Activated CD8-positive, alpha-beta T cell treated with anti-CD3 and anti-CD28 coated beads, Interleukin-2, amount 10 ng/mL, durations not matched to agents 7 days and 5 days (primary cell): ENCODE measurements at places on chromosomes 7 and 10.
A peak's percentile ranks its signal among the peaks of the same experiment; 100 is the strongest.

DNA sequence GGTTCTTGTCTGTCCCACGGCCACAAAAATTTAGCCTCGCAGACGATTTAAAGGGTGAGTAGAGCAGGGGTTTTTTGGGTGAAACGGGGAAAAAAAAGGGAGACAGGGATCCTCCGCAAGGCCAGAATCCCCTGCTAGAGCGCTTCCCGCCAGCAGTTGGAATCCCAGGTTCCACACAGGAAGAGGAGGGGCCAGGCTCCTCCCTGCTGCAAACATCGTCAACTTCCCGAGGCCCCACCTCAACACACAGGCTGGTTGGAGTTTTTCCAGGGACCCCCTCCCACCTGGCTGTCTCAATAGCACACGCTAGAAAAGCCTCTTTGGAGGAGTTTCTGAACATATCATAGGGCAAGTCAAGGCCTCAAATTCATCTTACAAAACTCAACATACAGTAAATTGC, 112.7 kb downstream of the MTERF1 start:
- no peaks in the 10 kb centered on the region for H3K36me3 ChIP-seq
- H3K27me3 ChIP-seq, result no peaks in the 10 kb centered on the region
- DNase-seq, result no peak
- H3K4me1 ChIP-seq, result no peaks in the 10 kb centered on the region
- H3K4me3 ChIP-seq, result no peak overlapping the region

DNA sequence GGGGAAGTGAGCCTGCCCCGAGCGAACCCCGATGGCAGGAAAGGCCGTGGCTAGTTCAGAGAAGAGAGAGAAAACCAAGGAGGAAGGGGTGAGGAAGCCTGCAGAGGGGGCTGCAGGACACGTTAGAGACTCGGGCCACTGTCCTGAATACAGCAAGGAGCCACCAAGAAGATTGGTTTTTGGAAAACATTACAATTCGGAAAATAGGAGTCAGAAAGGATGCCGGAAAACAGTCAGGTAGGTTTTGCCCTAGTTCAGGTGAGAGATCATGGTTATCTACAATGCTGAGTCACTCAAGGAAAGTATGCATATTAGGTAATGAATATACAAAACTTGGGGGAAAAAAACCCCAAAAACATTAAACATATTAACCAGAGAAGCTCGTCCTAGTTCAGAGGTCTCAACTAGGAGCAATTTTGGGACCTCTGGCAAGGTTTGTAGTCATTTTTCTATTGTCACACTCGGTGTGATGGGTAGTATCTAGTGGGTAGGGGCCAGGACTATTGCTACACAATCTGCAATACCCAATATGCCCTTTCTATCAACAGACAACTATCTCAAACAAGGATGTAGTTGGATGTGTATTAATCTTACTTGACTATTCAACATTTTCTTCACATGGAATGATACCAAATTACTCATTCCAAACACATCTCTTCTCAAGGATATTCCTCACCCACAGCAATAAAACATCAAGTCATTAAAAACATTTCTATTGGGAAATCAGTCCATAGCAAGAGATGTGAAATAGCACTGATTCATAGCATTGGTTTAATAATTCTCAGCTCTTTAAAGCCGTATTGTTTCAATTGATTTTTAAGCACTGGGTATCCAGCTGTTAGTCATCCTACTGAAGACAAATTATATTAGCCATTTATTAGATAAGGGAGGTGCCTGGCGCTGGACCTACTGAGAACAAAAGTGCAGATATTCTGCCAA, 74.4 kb upstream of the RSU1 start:
- peak overlapping the region; percentile 64 for H3K27ac ChIP-seq
- DNase-seq, result peak; percentile 70
- peaks cover 2% of the 10 kb centered on the region for H3K27me3 ChIP-seq

DNA sequence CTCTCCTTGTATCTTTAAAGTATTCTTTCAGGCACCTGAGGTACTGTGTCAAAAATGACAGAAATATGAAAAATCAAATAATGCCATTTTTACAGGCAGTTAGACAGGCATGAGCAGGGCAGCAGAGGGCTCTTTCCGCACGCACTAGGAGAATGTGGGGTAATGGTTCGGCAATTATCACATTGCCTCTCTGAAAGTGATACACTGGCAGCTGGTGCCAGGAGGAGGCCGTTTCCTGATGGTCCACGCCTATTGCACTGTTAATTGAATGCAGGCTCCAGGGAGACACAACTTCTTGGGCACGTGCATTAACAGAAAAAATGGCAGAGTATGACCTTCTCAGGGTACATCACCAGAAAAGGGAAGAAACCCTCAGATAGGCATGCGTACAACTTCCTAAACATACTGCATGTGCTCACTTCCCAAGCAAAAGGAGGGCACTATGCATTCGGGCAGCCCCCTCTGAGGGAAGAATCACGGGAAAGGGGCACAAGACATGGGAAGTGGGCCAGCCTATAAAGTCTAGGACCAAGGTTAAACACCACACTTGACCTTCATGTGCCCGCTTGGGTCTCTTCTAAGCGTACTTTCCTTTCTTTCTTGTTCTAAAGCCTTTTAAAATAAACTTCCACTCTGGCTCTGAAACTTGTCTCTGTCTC, 161.7 kb downstream of the TNS3 start:
- H3K27ac ChIP-seq, result no peak overlapping the region
- no peaks in the 10 kb centered on the region for H3K27me3 ChIP-seq
- no peak for DNase-seq
- no peak overlapping the region for H3K4me3 ChIP-seq
- no peaks in the 10 kb centered on the region for H3K36me3 ChIP-seq

GRCh38 chr10:119541459-119542356, 811 bp downstream of the RGS10 start:
- peak overlapping the region; percentile 89 for H3K4me3 ChIP-seq
- peak; percentile 69 for DNase-seq
- H3K36me3 ChIP-seq, result peaks cover 28% of the 10 kb centered on the region
- peaks cover 53% of the 10 kb centered on the region for H3K4me1 ChIP-seq

GRCh38 chr10:7789390-7789789, 1.4 kb downstream of the ATP5F1C start:
- H3K36me3 ChIP-seq, result peaks cover 34% of the 10 kb centered on the region
- H3K4me1 ChIP-seq, result peaks cover 57% of the 10 kb centered on the region
- H3K27me3 ChIP-seq, result no peaks in the 10 kb centered on the region
- H3K4me3 ChIP-seq, result no peak overlapping the region
- DNase-seq, result no peak

DNA sequence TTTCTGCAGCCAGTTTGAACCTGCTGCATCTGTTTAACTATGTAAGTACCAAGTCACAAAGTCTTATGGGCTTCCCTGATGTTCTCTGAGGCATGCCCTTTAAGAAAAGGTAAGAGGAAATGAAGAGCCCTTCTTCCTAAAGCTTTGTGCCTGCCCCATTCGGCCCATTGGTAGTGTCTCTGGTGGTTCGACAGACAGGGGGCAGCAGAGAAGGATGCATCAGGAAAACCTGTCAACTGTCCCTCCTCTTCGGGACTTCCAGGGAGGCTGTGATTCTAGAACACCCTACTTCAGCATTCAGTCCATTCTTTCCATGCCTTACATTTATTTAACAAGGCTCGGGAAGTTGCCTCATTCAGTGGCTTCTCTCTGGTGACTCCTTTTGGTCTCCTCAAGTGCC, 1.9 kb upstream of the SFRP4 start:
- H3K36me3 ChIP-seq, result no peaks in the 10 kb centered on the region
- DNase-seq, result no peak
- no peak overlapping the region for H3K27ac ChIP-seq
- no peak overlapping the region for H3K4me3 ChIP-seq
- H3K4me1 ChIP-seq, result peaks cover 28% of the 10 kb centered on the region

- no peaks in the 10 kb centered on the region for H3K27me3 ChIP-seq
- H3K36me3 ChIP-seq, result no peaks in the 10 kb centered on the region
- no peaks in the 10 kb centered on the region for H3K4me1 ChIP-seq
- H3K4me3 ChIP-seq, result no peak overlapping the region
Measured at GRCh38 chr7:10205696-10206095, 768.0 kb upstream of the PHF14 start.

DNA sequence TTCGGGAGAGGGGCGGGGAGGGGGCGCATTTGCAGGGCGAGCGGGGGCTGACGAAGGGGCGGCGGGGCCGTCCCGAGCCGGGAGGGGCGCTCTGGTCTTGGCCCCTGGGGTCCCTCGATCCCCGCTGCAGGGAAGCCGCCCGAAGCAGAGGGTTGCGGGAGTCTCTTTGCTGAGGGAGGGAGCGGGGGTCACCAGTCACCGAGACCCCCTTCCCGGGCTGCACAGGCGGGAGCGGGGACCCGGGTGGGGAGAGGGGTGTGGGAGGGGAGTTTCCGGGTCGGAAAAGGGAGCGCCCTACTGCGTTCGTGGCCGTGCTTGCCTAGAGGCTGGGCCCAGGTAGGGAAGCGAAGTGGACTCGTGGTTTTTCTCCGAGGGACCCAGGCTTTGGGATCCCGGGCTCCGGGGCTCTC, 422 bp downstream of the AP1S1 start:
- no peak for DNase-seq
- H3K4me1 ChIP-seq, result peaks cover 14% of the 10 kb centered on the region
- peaks cover 17% of the 10 kb centered on the region for H3K36me3 ChIP-seq
- H3K27me3 ChIP-seq, result peaks cover 17% of the 10 kb centered on the region

DNA sequence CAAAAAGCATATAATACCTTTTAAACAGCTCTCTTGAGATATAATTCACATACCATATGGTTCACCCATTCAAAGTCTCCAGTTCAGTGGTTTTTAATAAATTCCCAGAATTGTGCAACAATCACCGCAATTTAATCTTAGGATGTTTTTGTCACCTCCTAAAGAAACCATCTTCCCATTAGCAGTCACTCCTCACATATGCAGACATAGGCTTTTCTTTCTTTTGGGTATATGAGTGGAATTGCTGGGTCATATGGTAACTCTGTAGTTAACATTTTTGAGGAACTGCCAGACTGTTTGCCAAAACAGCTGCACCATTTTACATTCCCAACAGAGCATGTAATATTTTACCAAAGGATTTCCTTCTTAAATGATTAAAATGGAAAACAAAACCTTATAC, 57.0 kb downstream of the CC2D2B start:
- peaks cover 14% of the 10 kb centered on the region for H3K4me1 ChIP-seq
- no peak overlapping the region for H3K27ac ChIP-seq
- H3K27me3 ChIP-seq, result no peaks in the 10 kb centered on the region
- peaks cover 5% of the 10 kb centered on the region for H3K36me3 ChIP-seq
- no peak for DNase-seq

- peaks cover 19% of the 10 kb centered on the region for H3K4me1 ChIP-seq
- no peak overlapping the region for H3K27ac ChIP-seq
Measured at GRCh38 chr10:88291289-88292184, 291.6 kb downstream of the RNLS start.

- H3K4me3 ChIP-seq, result peak overlapping the region; percentile 19
- H3K27me3 ChIP-seq, result peaks cover 2% of the 10 kb centered on the region
- peaks cover 22% of the 10 kb centered on the region for H3K4me1 ChIP-seq
- DNase-seq, result no peak
- no peaks in the 10 kb centered on the region for H3K36me3 ChIP-seq
Measured at GRCh38 chr10:14616955-14617730, 157.6 kb downstream of the FAM107B start.

GRCh38 chr7:47249361-47249760, 332.6 kb downstream of the TNS3 start:
- no peak overlapping the region for H3K27ac ChIP-seq
- no peak for DNase-seq
- no peaks in the 10 kb centered on the region for H3K4me1 ChIP-seq
- H3K36me3 ChIP-seq, result no peaks in the 10 kb centered on the region

GRCh38 chr10:71136036-71136721, 76.2 kb upstream of the UNC5B start:
- peaks cover 3% of the 10 kb centered on the region for H3K4me1 ChIP-seq
- H3K27me3 ChIP-seq, result peaks cover 4% of the 10 kb centered on the region
- H3K36me3 ChIP-seq, result no peaks in the 10 kb centered on the region
- H3K27ac ChIP-seq, result no peak overlapping the region
- no peak for DNase-seq

DNA sequence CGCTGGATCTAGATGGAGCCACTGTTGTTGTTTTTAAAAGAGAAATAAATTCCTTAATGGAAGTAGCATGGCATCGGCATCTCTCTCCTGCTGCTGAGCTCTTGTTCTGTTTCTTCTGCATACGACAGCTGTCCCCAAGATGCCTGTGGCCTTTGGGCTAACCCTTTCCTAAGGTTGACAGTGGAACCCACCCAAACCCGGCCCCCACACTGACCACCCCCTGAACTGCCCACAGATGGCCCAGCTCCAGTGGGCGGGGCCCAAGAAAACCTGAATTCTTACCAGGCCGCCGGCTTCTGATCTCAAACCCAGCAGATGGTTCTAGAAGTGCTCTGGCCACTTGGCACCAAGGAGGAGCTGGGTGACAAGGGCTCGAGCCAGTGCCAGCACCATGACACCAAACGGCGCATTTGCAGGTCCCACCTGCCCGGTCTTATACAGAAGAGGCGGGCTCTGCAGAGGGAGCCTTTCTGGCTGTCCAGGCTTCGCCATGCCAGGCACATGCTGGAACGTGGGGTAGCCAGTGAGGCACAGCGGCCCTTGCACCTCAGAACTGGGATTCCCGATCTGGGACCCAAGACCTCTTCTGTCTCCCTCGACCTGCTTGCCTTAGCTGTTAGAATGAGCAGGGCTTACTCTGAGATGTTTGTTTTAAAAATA, 82.7 kb downstream of the RGS10 start:
- DNase-seq, result no peak
- no peak overlapping the region for H3K27ac ChIP-seq
- H3K4me3 ChIP-seq, result no peak overlapping the region

GRCh38 chr10:64071218-64071617, 550.0 kb downstream of the REEP3 start:
- H3K4me3 ChIP-seq, result no peak overlapping the region
- no peaks in the 10 kb centered on the region for H3K36me3 ChIP-seq
- no peaks in the 10 kb centered on the region for H3K4me1 ChIP-seq
- H3K27ac ChIP-seq, result no peak overlapping the region

- DNase-seq, result no peak
- no peaks in the 10 kb centered on the region for H3K4me1 ChIP-seq
- H3K27me3 ChIP-seq, result no peaks in the 10 kb centered on the region
- H3K36me3 ChIP-seq, result no peaks in the 10 kb centered on the region
- no peak overlapping the region for H3K27ac ChIP-seq
Measured at GRCh38 chr10:61248013-61248412, 205.2 kb downstream of the TMEM26 start.

DNA sequence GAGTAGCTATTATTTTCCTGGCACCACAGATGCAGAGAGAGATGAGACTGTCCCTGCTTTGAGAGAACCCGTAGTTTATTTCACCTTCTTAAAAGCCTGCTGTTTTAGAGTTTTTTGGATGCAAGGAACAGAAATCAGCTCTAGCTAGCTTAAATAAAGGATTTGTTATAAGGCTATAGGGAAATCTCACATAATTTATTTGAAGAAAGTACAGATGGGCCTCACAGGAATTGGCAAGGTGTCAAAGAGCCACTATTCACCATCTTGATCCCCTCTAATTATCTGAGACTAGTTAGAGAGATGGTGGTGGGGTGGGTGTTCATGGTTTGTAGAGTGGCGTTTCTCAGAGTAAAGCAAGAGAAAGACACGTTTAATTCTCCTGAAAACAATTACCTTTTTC, 7.3 kb downstream of the KMT2E start:
- no peak overlapping the region for H3K27ac ChIP-seq
- DNase-seq, result no peak
- peaks cover 46% of the 10 kb centered on the region for H3K36me3 ChIP-seq
- H3K4me3 ChIP-seq, result no peak overlapping the region
- peaks cover 75% of the 10 kb centered on the region for H3K4me1 ChIP-seq

- no peak overlapping the region for H3K27ac ChIP-seq
- no peak overlapping the region for H3K4me3 ChIP-seq
- H3K36me3 ChIP-seq, result no peaks in the 10 kb centered on the region
- no peak for DNase-seq
Measured at GRCh38 chr10:92696606-92697383, 7.0 kb downstream of the HHEX start.

- H3K27me3 ChIP-seq, result no peaks in the 10 kb centered on the region
- peak; percentile 31 for DNase-seq
- peaks cover 47% of the 10 kb centered on the region for H3K36me3 ChIP-seq
- peak overlapping the region; percentile 16 for H3K4me3 ChIP-seq
Measured at GRCh38 chr10:130141878-130142277, 5.7 kb downstream of the GLRX3 start.
